ENCODE measurements at places on chromosomes 2 and 18. TPM values are rescaled to one million over a fixed set of nuclear protein-coding genes. Genes with fewer than 3 reads are reported as not detected.
A peak's percentile ranks its signal among the peaks of the same experiment; 100 is the strongest.

Gene REG3A
- total RNA-seq = not detected

GRCh38 chr2:69762513-69763494, 20.9 kb downstream of the ANXA4 start:
- DNase-seq = peak; percentile 81

GRCh38 chr18:36499938-36500337, 202.4 kb downstream of the FHOD3 start:
- DNase-seq = no peak

DNA sequence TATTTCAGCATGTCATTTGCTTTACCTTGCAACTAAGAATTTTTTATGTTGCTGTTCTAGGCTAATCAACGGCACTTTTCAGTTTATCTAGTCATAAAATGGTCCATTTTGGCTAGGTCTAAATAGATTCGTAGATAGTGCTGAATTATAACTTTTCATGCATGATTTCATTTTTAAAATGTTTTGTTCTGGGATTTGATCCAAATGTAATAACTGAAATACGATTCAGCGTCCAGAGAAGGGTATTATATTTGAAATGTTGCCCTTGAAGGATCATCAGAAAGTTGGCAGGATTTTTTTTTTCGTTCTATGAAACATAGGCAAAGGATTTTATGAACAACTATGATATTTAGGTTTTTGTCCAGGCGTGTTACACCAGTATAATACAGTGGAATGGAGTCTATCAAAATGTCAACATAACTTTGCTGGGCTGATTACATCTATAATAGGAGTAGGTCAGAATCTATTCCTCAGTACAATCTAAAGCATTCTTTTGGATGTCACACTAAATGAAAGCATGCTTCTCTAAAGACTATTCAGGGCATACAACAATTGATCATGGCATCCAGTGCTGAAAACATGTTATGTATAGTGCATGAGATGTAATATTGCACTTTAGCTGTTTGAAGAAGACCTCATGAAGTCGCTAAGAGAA, 24.8 kb downstream of the TTC27 start:
- DNase-seq = no peak

Gene NEURL3
- total RNA-seq = 3.8 TPM

Gene NEU4
- 1.1 TPM for total RNA-seq

DNA sequence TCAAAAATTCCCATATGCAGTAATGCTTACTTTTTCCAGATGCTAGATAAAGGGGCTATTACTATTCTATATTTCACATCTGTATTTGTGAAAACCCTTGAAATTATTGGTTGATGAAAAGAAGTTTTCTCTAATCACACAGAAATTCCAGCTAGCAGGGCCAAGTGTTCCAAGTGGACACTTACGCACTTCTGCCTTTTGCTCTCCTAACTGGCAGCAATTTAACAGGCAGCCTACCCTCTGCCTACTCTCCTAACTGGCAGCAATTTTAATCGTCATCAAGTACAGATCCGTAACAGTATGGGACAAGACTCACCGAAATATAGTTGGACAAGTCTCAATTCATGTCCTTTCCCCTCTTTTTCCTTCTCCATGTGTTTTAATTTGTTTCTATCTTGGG, 12.0 kb downstream of the LRRC30 start:
- DNase-seq = no peak

- DNase-seq = peak; percentile 98
Observed at GRCh38 chr2:8681786-8682692, at the start of gene ID2. TSS of gene ID2 (plus strand) at chr2:8682056. CDS start at chr2:8682166, 110 bp downstream.

- DNase-seq = no peak
Observed at GRCh38 chr2:170846314-170846713, 29.6 kb downstream of the GAD1 start.

GRCh38 chr2:36456227-36457175, 100.9 kb downstream of the CRIM1 start:
- no peak for DNase-seq

- no peak for DNase-seq
Observed at GRCh38 chr18:31500051-31500688, 2.2 kb downstream of the DSG2 start.

Gene GAREM1
- 5.6 TPM for total RNA-seq

DNA sequence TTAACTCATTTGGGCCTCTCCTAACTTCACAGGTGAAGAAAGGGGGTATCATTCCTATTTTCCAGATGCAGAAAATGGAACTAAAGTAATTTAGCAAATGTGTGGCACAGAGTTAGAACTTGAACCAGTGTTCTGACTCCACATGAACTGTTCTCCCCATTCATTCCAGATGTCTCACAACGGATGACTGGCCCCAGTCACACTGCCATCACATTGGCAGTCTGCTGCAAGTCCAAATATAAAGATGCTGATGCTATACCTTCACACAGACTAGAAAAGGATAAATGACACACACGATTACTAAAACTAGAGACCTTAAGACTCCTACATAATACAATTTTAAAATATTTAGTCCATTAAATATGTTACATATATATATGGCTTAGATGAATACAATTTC, 195.7 kb downstream of the NBAS start:
- DNase-seq = no peak

DNA sequence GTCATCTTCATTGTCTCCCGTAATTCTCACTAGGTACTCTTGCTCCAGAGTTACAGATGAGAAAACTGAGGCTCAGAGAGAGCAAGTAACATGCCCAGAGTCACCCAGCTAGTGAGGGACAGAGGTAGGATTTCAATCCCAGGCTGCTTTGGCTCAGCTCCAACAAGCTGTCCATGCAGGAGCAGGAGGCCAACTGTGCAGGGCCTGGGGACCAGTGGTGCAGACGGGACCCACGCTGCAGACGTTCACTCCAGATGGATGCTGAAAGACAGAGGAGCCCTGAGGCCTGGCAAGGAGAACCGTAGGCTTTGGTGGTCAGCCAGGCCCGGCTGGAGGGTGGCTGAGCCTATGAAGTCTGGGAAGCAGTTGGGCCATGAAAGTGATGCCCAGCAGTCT, 102.6 kb downstream of the MCFD2 start:
- no peak for DNase-seq

DNA sequence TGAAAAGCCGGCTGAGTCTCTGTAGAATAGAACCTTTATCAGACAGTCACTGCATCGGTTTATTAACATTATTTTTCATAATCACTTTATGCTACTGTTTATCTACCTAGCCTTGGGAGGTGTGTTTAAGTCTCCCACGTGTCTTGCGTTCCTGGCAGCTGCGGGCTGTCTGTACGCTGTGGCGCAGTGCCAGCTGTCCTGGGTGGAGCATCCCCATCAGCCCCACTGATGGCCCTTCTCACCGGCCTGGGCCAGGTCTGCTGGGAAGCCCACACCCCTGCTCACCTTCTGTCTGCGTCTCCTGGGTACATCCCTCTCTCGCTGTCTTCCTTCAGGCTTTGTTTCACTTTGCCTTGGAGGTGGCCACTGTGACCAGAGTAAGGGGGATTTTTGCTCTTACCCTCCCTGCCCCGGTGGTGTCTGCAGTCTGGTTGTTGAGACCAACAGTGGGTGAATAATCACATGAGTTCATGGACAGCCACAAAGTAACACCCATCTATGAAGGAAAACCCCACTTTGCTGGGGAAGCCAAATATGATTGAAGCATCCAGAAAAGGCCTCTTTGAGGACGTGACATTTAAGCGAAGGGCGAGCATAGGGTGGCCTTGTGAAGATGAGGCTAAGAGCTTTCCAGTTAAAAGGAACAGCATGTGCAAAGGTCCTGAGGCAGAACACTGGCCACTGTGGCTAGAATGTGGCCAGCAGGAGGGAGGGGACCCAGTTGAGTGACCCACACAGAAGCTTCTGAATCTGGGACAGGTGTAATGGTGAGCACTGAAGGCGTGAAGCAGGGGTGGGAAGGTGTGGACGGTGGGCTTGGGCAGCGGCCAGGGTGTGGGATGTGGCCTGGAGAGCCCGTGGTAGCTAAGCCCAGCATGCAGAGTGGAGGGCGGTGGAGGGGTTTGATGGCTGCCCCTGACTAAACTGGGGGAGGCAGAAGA, 41.7 kb downstream of the RAMP1 start:
- peak; percentile 7 for DNase-seq

Gene CNTNAP5
- not detected for total RNA-seq

Gene FAM110C
- total RNA-seq = 33.9 TPM

Gene NXPH2
- not detected for total RNA-seq

Gene KIF5C
- not detected for total RNA-seq

DNA sequence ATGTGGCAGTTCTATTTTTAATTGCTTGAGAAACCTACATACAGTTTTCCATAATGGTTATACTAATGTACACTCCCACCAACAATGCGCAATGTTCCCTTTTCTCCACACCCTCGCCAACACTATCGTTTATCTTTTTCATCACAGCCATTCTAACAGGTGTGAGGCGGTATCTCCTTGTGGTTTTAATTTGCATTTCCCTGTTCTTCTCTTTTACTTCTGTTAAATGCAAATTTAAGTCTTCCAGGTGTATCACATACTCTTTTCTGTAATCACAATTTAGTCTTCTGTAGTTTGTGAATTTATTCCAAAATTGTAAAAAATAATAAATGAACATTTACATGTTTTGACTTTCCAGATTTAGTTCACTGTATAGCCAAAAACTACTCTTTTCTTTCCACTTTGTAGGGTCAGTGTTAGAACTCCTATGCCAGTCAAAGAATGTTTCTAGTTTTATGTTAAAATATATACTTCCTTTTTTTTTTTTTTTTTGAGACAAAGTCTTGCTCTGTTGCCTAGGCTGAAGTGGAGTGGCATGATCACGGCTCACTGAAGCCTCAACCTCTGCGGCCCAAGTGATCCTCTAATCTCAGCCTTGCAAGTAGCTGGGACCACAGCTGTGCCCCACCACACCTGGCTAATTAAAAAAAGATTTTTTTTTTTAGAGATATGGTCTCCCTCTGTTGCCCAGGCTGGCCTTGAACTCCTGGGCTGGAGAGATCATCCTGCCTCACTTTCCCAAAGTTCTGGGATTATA, 15.4 kb upstream of the ACYP2 start:
- no peak for DNase-seq

- DNase-seq = no peak
Observed at GRCh38 chr2:225411452-225411851, 11.9 kb downstream of the NYAP2 start.

- DNase-seq = no peak
Observed at GRCh38 chr2:203914546-203915182, 21.9 kb upstream of the ICOS start.
